Peyer's patch (tissue), 4 donors: ENCODE measurements at places on chromosomes 2 and 18.

DNA sequence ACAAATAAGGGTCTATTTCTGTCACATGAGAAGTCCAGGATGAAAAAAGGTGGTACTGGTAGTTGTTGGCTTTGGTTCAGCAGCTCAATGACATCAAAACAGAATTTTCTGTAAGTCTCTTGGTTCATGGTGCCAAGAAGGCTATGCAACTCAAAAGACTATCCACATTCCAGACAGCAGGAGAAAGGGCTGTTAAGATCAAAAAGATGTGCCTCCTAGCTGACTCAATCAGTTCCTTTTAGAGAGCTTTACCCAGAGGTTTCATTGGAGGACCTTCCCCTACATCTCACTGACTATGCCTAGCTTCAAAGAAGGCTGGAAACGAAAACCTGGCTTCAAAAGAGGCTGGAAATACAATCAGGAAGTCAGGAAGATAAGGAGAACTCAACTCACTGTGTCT is 98.0 kb downstream of the DYM start:
- DNase-seq, result no peak

- no peak for DNase-seq
Measured at GRCh38 chr18:63088262-63088661, 231.3 kb downstream of the BCL2 start.

DNA sequence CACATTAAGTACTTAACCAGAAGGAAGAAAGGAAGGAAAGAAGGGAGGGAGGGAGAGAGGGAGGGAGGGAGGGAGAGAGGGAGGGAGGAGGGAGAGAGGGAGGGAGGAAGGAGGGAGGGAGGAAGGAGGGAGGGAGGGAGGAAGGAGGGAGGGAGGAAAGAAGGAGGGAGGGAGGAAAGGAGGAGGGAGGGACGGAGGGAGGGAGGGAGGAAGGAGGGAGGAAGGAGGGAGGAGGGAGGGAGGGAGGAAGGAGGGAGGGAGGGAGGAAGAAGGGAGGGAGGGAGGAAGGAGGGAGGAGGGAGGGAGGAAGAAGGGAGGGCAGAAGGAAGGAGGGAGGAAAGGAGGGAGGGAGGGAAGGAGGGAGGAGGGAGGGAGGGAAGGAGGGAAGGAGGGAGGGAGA is 363.3 kb downstream of the MBD2 start:
- DNase-seq, result no peak

DNA sequence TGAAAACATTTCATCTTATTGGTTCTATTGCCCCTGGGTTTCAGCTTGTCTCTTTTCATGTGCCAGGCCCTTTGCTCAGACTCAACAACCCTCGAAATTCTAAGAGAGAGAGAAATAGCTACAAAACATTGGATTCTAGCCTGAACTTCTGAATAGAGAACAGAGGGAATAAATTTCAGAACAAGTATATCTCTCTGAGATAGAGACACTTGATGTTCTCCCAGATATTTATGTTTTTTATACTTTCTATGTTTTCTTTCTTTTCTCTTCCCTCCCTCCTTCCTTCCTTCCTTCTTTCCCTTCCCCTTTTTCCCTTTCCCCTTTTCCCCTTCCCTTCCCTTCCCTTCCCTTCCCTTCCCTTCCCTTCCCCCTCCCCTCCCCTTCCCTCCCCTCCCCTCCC is 279.5 kb upstream of the SPRED2 start:
- DNase-seq, result no peak

DNA sequence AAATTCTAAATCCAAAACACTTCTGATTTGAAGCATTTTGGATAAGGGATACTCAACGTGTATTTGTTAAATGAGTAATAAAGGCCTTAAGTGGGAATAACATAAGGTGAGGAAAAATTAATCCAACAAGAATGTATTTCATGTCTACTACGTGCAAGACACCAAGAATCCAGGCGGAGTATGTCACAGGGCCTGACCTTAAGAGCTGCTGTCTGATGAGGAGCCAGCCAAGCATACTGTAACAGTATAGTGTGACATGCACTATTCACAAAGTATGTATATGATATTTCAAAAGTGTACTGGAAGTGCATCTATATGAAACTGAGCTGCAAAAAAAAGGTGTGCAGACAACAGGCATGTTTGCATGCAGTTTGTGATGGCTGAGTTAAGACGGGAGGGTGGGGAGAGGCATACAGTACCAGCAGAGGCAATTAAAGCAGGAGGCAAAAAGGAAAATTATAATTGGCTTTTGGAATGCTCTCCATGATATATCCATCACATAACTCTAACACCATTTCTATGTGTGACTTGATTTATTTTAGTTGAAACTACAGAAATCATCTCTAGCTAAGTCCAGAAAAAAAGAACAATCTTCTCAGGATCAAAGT is 18.2 kb downstream of the IWS1 start:
- DNase-seq, result no peak
